ENCODE measurements at places on chromosomes 1 and 21. TPM values are rescaled to one million over a fixed set of nuclear protein-coding genes. Genes with fewer than 3 reads are reported as not detected.

GRCh38 chr1:156025876-156026275 lies 5.1 kb upstream of the SSR2 start:
- DNase-seq = peak; percentile 65
- no peaks in the 10 kb centered on the region for H3K36me3 ChIP-seq
- peaks cover 5% of the 10 kb centered on the region for H3K27me3 ChIP-seq
- no peak overlapping the region for H3K4me3 ChIP-seq

- peak overlapping the region; percentile 96 for H3K27ac ChIP-seq
- peak; percentile 54 for DNase-seq
- peak overlapping the region; percentile 84 for H3K4me3 ChIP-seq
- peaks cover 2% of the 10 kb centered on the region for H3K36me3 ChIP-seq
These were observed 1.6 kb downstream of the NRIP1 start for GRCh38 chr21:15063081-15063813.

DNA sequence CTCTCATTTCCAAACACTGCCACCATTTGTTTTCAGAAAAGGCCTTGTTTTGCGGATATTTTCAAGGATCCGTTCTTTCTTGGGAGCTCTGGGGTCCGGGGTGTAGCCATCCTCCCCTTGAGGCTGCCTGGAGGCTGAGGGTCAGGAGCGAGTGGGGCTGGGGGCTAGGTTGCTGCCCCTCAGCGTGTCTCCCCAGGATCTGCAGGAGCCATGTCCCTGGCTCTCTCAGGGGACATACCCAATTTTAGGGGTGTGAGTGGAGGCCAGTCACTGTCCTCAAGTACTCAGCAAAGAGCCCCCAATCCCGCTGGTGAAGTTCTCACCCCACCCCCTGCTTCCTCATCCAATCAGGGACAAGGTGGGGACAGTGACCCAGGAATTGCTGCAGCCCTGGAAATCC lies 15.0 kb upstream of the PRDM16 start:
- peaks cover 7% of the 10 kb centered on the region for H3K27me3 ChIP-seq
- no peak overlapping the region for H3K27ac ChIP-seq
- H3K4me3 ChIP-seq = no peak overlapping the region
- no peaks in the 10 kb centered on the region for H3K4me1 ChIP-seq
- DNase-seq = no peak
- no peaks in the 10 kb centered on the region for H3K36me3 ChIP-seq

GRCh38 chr1:90724926-90725656 lies 8.0 kb upstream of the BARHL2 start:
- H3K36me3 ChIP-seq = peaks cover 16% of the 10 kb centered on the region
- H3K27ac ChIP-seq = no peak overlapping the region
- H3K27me3 ChIP-seq = peaks cover 94% of the 10 kb centered on the region
- DNase-seq = peak; percentile 12
- H3K4me3 ChIP-seq = peak overlapping the region; percentile 48

DNA sequence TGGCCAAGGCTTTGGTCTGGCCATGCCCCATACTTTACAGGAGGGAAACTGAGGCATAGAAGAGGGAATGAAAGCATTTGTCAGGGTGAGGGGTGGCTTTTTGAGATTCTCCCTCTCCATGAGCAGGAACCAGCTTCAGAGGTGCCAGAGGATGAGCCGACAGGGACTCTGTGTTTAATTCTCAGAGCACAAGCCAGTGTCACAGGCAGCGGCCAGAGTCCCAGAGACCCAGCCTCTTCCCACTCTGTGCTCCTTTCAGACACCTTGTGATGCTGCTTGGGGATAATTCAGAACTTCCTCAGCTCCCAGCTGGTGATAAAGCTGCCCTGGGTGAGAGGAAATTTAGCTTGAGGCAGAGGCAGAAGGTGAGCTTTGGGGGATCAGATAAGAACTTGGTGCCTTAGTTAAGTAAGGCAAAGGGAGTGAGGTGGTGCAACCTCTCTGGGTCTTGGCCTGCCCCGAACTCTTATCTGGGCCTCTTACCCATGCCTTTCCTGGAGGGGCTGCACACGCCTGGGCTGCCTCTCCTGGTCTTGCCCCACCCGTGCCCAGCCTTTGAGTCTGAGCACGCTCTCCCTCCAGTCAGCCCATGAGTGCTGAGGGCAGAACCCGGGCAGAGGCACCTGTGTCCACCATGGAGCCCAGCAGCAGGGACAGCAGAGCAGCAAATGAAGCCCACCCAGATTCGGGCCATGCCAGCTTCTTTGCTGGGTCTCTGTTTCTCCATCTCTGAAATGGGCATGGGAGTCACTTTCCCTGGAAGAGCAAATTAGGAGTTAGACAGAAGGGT lies 175.6 kb upstream of the C1orf174 start:
- H3K4me3 ChIP-seq = no peak overlapping the region
- no peaks in the 10 kb centered on the region for H3K36me3 ChIP-seq
- no peaks in the 10 kb centered on the region for H3K4me1 ChIP-seq
- H3K27me3 ChIP-seq = peaks cover 4% of the 10 kb centered on the region

- no peak overlapping the region for H3K4me3 ChIP-seq
- peak; percentile 89 for DNase-seq
- no peaks in the 10 kb centered on the region for H3K27me3 ChIP-seq
- H3K4me1 ChIP-seq = peaks cover 22% of the 10 kb centered on the region
- no peak overlapping the region for H3K27ac ChIP-seq
These were observed 4.6 kb downstream of the DMAP1 start for GRCh38 chr1:44217809-44218410.

DNA sequence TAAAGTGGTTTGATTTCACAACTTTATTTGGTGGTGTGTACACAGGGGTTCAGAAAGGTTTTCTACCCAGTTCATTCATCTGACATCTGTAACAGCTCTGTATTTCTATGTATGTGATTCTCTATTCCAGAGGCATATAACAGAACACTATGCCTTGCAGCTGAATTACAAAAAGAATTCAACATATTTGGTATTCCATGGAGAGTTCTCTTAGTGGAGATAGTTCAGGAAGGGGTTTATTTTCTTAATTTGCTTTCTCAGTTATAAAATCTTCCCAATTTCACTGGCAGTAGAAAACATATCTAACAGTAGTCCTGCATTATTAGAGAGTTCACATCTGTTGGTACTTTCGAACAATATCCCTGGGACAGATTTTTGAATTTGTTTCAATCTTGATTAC lies 207.9 kb upstream of the LYPLAL1 start:
- H3K36me3 ChIP-seq = no peaks in the 10 kb centered on the region
- no peak overlapping the region for H3K27ac ChIP-seq
- H3K27me3 ChIP-seq = no peaks in the 10 kb centered on the region
- no peak overlapping the region for H3K4me3 ChIP-seq
- no peak for DNase-seq

The NTRK1 gene
- 25.9 TPM for total RNA-seq

The ADORA1 gene
- total RNA-seq = not detected

DNA sequence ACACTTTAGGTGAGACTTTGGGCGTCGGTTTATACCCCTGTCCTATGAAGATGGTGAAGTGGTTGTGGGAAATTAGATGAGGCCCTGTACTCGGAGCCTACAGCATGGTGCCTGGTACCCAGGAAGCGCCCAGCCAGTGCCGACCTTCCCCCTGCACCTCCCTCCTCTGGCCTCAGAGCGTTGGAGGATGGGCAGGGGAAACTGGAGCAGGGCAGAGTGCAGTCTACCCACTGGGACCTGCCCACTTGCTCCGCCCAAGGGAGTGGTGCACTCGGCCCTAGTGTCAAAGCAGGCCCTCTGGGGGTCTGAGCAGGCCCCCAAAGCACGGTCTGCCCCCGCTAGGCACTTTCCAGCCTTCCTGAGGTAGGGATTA lies 13.0 kb upstream of the TTC22 start:
- DNase-seq = no peak
- H3K36me3 ChIP-seq = no peaks in the 10 kb centered on the region
- H3K4me3 ChIP-seq = no peak overlapping the region
- no peak overlapping the region for H3K27ac ChIP-seq
- H3K27me3 ChIP-seq = no peaks in the 10 kb centered on the region
- H3K4me1 ChIP-seq = peaks cover 6% of the 10 kb centered on the region

DNA sequence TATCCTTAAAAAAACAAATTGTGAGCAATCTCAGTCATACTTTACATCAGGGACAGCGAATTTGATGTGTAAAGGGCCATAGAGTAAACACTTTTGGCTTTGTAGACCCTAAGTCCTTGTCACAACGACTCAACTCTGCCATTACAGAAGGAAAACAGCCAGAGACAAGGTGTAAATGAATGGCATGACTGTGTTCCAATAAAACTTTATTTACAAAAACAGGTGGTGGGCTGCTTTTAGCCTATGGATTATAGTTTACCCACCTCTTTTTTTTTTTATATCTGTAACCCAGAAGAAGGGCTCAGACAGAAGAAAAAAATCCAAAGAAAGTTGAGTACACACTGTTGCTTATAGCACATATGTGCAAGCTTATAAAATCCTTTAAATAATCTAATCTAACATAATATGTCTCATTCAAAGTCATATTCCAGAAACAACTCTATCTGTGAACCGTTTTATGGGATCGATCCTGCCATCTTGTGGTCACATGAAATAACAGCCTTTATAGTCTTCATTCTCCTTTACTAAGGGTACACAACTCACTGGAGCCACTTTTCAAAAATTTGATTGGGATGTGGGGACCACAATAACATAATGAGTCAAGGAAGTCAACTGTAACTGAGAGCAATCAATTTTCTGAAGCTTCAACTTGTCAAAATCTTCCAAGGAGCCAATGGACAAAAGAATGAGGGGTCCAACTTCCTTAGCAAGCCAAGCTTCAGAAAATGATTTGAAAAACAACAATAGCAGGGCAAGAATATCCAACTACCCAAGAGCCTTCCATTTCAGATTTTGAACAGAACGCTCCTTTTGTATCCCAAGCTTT lies 142.2 kb upstream of the KRTAP19-8 start:
- H3K27me3 ChIP-seq = no peaks in the 10 kb centered on the region
- H3K4me3 ChIP-seq = peak overlapping the region; percentile 84
- H3K27ac ChIP-seq = peak overlapping the region; percentile 94
- peaks cover 74% of the 10 kb centered on the region for H3K4me1 ChIP-seq
- peak; percentile 35 for DNase-seq

DNA sequence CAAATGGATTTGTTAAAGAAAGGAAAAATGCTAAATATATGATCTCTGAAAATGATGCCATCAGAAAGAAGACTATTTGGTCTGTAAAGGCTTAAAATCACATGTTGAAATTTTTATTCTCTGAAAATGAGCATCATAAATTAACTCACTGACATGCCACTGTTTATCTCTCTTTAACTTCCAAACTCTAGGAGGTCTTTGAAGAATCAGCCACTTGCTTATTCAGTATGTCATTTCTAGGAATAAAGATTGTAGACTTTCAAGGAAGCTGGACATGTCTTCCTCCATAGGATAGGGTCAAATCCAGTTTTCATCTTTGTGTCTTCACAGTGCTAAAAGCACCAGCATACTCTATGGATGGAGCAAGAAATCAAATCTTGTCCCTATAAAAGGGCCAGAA lies 147.6 kb downstream of the FMN2 start:
- H3K36me3 ChIP-seq = no peaks in the 10 kb centered on the region
- no peaks in the 10 kb centered on the region for H3K27me3 ChIP-seq
- H3K4me1 ChIP-seq = no peaks in the 10 kb centered on the region

- H3K27ac ChIP-seq = no peak overlapping the region
- no peaks in the 10 kb centered on the region for H3K4me1 ChIP-seq
- no peak overlapping the region for H3K4me3 ChIP-seq
- H3K36me3 ChIP-seq = no peaks in the 10 kb centered on the region
- DNase-seq = no peak
These were observed 330.0 kb downstream of the SETD4 start for GRCh38 chr21:35730325-35730724.

- DNase-seq = no peak
- H3K27ac ChIP-seq = no peak overlapping the region
- no peaks in the 10 kb centered on the region for H3K27me3 ChIP-seq
- no peaks in the 10 kb centered on the region for H3K36me3 ChIP-seq
These were observed 208.8 kb downstream of the PLPP3 start for GRCh38 chr1:56370513-56370912.

The KCNJ15 gene
- not detected for total RNA-seq

GRCh38 chr1:9275567-9276034 lies 17.1 kb upstream of the SPSB1 start:
- H3K4me1 ChIP-seq = peaks cover 31% of the 10 kb centered on the region
- no peak overlapping the region for H3K27ac ChIP-seq

The RGS4 gene
- not detected for total RNA-seq

DNA sequence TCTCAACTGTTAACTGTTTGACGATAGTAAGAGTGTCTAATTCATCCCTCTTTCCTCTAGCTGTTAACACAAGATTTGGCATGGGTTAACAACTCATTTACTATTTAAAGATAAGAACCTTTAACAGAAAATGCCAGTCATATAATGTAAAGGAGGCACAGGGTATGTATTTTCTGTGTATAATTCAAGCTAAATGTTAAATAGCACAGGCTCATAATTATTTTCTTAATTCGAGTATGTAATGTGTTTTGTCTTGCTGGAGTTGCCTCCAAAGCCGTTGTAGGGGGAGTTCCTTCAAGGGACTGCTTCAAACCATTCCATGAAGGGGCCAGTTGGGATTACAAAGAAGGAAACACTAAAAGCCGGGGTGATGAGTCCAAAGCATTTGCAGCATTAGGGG lies 111.5 kb downstream of the NCAM2 start:
- no peak overlapping the region for H3K27ac ChIP-seq
- no peaks in the 10 kb centered on the region for H3K27me3 ChIP-seq
- H3K36me3 ChIP-seq = no peaks in the 10 kb centered on the region
- H3K4me3 ChIP-seq = no peak overlapping the region
- no peak for DNase-seq

The FMOD gene
- total RNA-seq = 1.4 TPM

GRCh38 chr1:169928438-169929209 lies 34.9 kb upstream of the SCYL3 start:
- H3K27ac ChIP-seq = no peak overlapping the region
- H3K36me3 ChIP-seq = no peaks in the 10 kb centered on the region
- no peaks in the 10 kb centered on the region for H3K27me3 ChIP-seq

GRCh38 chr1:21874778-21875547 lies 62.1 kb downstream of the HSPG2 start:
- no peak overlapping the region for H3K4me3 ChIP-seq
- H3K36me3 ChIP-seq = no peaks in the 10 kb centered on the region
- no peak for DNase-seq
- H3K4me1 ChIP-seq = peaks cover 5% of the 10 kb centered on the region
- no peaks in the 10 kb centered on the region for H3K27me3 ChIP-seq
- H3K27ac ChIP-seq = no peak overlapping the region

DNA sequence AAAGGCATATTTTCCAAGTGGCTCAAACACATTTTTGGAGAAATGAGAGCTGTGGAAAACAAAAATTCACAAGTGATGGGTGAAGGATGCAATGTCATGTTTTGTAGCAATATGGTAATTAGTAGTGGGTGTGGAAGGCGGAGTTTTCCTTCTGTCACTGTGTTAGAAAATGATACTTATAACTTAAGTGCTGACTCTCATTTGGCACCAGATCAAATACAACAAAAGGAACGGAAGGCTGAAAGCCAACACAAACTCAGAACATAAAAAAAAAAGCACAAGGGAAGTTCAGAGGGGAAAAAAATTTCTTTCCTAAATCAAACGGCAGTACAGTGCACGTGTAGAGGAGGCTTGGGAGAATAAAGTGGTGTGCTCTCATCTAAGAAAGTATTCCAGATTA lies at the start of gene TNFSF18:
TNFSF18 (minus strand) TSS at position 77 of the 400 bp plus-strand sequence; CDS start at position 32, 45 bp downstream.
- no peak within 1 kb of the TSS for H3K4me3 ChIP-seq
- no peak for DNase-seq
- no peaks in the 10 kb centered on the region for H3K27me3 ChIP-seq
- H3K4me1 ChIP-seq = peaks cover 6% of the 10 kb centered on the region

- peak; percentile 18 for DNase-seq
- H3K36me3 ChIP-seq = peaks cover 10% of the 10 kb centered on the region
- peak overlapping the region; percentile 51 for H3K27ac ChIP-seq
- no peaks in the 10 kb centered on the region for H3K27me3 ChIP-seq
- peaks cover 28% of the 10 kb centered on the region for H3K4me1 ChIP-seq
These were observed 245.3 kb downstream of the DISC1 start for GRCh38 chr1:231871878-231872277.

The EPHB2 gene
- total RNA-seq = 0.13 TPM

The KCNJ10 gene
- 0.14 TPM for total RNA-seq

The VTCN1 gene
- not detected for total RNA-seq
